ENCODE measurements at places on chromosomes 6 and 20.

- DNase-seq: no peak
These were observed 223.6 kb downstream of the ANKRD60 start for GRCh38 chr20:58004900-58005299.

DNA sequence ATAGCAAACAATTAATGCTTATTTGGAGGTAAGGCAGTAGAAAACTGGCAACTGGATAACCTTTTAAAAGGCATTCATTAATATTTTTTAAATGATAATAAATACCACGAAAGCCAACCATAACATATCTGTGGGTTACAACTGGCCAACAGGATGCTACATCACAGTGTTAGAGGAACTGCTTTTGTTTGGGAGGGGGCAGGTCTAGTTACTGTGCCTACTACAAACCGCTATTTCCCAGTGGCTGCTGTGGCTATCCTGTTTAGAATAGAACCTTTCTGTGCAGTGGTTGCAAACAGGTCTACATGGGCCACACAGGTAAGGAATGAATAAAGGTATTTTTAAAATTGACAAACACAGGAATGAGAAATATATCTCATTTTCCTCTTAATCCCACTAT lies 976 bp downstream of the PIGT start:
- DNase-seq: no peak

DNA sequence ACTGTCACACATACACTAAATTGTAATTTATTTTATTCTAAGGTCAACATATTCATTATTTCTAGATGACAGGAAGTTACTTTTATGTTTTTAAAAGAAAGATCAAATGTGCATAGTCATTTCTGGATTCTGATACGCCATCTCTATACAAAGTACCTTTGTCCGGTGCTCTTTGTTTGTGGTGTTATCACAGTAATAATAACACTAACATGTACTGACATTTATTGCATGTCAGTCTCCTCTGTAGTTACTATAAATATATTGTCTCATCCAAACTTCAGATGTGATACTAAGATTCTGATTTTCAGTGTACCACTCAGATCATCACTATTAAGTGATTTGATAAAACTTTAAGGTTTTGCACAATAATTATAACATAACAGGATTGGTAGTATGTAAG lies 90.3 kb upstream of the TPD52L1 start:
- DNase-seq: no peak

- no peak for DNase-seq
These were observed 60.5 kb upstream of the BHLHE23 start for GRCh38 chr20:63067266-63067635.

- DNase-seq: no peak
These were observed 5.3 kb upstream of the AKAP7 start for GRCh38 chr6:131129689-131130553.

DNA sequence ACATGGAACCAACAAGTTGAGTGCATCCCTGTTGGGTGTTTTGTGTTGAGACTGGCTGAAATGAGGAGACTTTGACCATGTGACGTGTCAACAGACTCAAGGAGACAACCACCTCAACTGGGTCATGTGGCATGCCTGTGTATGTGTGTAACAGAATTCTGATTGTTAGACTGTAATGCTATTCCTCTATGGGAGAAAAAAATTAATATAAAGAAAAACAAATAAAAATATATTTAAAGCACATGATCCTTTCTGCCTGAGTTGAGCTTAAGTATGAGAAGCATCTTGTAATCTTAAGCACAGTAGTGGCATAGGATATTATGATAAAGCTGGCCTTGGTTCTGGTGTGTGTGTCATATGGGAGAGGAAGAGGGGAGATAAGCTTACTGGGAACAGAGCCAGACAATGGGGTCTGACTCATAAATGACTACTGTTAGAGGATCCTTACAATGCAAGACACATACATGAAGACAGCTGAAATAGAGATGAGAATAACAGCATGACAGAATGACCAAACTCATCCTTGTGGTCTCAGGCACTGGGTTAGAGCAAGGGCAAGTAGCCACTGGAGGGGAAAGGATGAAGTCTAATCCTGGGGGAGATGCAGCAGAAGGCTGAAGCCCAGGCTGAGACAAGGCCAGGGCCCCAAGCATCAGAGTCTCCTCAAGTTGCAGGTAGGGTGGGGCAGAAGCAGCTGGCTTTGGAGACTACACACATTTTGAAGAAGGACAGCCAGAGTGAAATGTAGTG lies 9.2 kb downstream of the TP53INP2 start:
- no peak for DNase-seq

GRCh38 chr6:36605560-36606391 lies 11.6 kb downstream of the SRSF3 start:
- DNase-seq: no peak

- DNase-seq: peak; percentile 94
These were observed 34.2 kb upstream of the B4GALT5 start for GRCh38 chr20:49747707-49748524.

DNA sequence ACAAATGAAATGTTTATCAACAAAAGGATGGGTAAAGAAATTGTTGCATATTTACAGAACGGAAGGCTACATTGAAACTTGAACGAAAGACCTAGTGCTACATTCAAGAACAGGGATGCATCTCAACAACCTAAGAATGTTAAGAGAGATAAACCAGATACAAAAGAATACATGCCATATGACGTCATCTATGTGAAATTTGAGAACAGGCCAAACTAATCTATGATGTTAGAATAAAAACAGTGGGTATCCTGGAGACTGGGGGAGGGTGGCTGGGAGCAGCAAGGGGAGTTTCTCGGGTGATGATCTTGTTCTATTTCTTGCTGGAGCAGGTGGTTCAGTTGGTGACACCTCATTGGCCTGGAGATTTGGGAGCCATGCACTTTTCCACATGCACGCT lies 81.5 kb downstream of the SULF2 start:
- no peak for DNase-seq

DNA sequence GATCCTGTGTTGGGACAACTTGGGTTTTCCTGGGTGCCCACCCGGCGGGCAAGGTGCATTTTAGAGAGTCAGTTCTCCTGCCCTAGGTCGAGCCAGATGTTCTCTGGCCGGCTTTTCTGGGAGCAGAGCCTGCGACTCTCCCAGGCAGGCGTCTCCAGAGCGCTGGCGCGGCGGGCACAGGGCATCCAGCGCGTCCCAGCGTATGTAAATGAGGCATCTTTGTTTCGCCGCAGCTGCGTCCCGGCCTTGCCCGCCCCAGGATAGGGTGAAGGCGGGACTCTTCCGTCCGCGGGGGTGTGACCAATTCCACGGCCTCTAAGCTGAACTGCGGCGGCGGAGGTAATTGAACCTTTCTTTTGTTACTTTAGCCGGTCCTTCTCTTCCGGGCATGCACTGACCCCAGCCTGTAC lies 9.1 kb downstream of the GRIK2 start:
- peak; percentile 81 for DNase-seq

DNA sequence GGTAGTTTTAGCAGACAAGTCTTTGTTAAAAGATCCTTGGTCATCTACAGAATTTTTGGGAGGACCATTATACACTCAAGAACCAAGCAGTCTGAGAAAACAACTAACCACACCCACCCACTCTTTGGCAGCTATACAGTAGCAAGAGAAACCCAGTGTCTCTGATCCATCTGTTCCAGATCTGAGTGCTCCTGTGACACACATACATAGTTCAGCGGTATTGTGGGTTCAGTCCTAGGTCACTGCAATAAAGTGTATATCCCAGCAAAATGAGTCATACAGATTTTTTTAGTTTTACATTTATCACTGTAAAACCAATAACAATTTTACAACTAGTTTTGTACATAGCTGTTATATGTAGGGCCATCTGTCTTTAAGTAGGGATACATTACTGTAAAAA lies 47.4 kb upstream of the PAK5 start:
- no peak for DNase-seq

- no peak for DNase-seq
These were observed 23.4 kb downstream of the ATRN start for GRCh38 chr20:3494218-3494617.

Measured in posterior cingulate gyrus (tissue), 11 donors.